Effector memory CD8-positive, alpha-beta T cell (primary cell): ENCODE measurements at places on chromosomes 6 and 20.

- H3K4me1 ChIP-seq, result peaks cover 4% of the 10 kb centered on the region
- no peaks in the 10 kb centered on the region for H3K27me3 ChIP-seq
- H3K36me3 ChIP-seq, result no peaks in the 10 kb centered on the region
- DNase-seq, result no peak
- H3K27ac ChIP-seq, result no peak overlapping the region
Measured at GRCh38 chr6:20875369-20875963, 341.2 kb downstream of the CDKAL1 start.

DNA sequence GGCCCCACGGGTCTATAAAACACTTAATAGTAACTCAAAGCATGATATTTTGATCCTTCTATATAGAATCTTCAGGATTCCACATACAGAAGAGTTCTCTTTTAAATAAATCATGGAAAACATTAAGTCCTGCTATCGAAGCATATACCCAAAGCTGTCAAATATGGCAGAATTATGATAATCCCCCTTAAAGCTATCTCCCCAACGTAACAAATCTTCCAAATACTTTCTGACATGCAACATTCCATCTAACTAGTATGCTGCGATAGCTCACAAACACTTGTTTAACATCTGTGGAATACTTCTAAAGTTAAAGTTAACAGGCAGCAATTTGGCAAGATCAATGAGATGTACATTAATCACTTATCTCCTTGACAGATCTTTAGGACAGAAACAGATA is 371.0 kb upstream of the RUNX2 start:
- DNase-seq, result no peak
- H3K27me3 ChIP-seq, result no peaks in the 10 kb centered on the region
- H3K4me3 ChIP-seq, result no peak overlapping the region
- H3K27ac ChIP-seq, result no peak overlapping the region

DNA sequence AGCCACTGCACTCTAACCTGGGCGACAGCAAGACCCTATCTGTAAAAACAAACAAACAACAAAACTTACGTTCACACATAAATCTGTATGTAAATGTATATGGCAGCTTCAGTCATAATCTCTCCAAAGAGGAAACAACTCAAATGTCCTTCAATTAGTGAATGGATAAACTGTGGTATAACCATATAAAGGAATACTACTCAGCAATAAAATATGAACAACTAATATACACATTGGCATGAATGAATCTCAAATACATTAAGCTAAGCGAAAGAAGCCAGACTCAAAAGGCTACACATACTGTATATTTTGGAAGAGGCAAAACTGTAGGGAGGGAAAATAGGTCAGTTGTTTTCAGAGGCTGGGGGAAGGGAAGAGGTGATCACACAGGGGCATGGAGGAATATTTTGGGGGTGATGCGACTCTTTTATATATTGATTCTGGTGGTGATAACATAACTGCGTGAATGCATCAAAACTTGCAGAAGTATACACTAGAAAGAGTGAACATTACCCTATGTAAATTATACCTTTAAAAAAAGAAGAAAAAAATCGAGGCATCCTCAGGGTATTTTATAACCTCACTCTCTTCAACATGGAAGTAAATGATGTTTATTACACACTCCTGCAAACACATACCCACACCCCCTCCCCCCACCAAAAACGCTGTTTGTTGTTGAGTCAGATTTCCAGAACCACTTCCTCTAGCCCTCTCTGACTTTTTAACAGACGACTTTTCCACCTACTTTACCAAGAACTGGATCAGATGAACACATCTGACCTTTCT is 115.2 kb upstream of the RNF24 start:
- no peak for DNase-seq
- H3K27ac ChIP-seq, result no peak overlapping the region
- H3K4me3 ChIP-seq, result no peak overlapping the region
- H3K36me3 ChIP-seq, result no peaks in the 10 kb centered on the region
- peaks cover 4% of the 10 kb centered on the region for H3K4me1 ChIP-seq
- peaks cover 43% of the 10 kb centered on the region for H3K27me3 ChIP-seq

- no peak overlapping the region for H3K4me3 ChIP-seq
- DNase-seq, result no peak
- peaks cover 5% of the 10 kb centered on the region for H3K36me3 ChIP-seq
Measured at GRCh38 chr6:42704251-42704936, 18.0 kb downstream of the PRPH2 start.

- no peaks in the 10 kb centered on the region for H3K4me1 ChIP-seq
- DNase-seq, result no peak
- no peak overlapping the region for H3K4me3 ChIP-seq
- no peaks in the 10 kb centered on the region for H3K36me3 ChIP-seq
Measured at GRCh38 chr20:52783769-52784168, 188.4 kb upstream of the TSHZ2 start.

DNA sequence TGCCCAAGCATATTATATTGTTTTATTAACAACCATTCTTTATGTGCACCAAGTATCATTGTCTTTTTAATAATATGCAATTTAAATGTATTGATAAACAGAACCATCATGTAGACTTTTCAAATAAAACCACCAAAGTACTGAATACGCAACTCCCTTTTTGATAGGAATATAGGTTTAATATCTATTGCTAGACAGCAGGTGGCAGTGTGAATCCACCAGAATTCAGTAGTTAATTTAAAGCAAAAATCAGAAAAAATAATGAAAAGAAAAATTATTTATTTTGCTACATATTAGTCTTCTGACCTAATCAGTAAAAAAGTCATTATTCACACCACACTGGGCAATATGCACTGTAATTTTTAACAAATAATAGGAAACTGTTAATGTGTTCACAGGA is 143.7 kb downstream of the KLHL32 start:
- no peaks in the 10 kb centered on the region for H3K36me3 ChIP-seq
- H3K27me3 ChIP-seq, result peaks cover 5% of the 10 kb centered on the region
- H3K4me3 ChIP-seq, result no peak overlapping the region
